ENCODE measurements at places on chromosomes 2 and 18. TPM values are rescaled to one million over a fixed set of nuclear protein-coding genes. Genes with fewer than 3 reads are reported as not detected.

The EFR3B gene
- total RNA-seq = 1.3 TPM

The CNTNAP5 gene
- not detected for total RNA-seq

The CGREF1 gene
- 2.3 TPM for total RNA-seq

The HIBCH gene
- total RNA-seq = 8.6 TPM

The PROM2 gene
- total RNA-seq = 5.1 TPM

The CCDC68 gene
- 2.7 TPM for total RNA-seq

The ATG16L1 gene
- 29.4 TPM for total RNA-seq

- no peak for DNase-seq
Observed at GRCh38 chr2:135620198-135620597, 88.9 kb downstream of the R3HDM1 start.

GRCh38 chr2:39306626-39307025, 62.9 kb upstream of the CDKL4 start:
- no peak for DNase-seq

GRCh38 chr2:70708376-70709199, 59.4 kb downstream of the ADD2 start:
- DNase-seq = no peak

GRCh38 chr18:54358495-54359040, 862 bp downstream of the C18orf54 start:
- no peak for DNase-seq

DNA sequence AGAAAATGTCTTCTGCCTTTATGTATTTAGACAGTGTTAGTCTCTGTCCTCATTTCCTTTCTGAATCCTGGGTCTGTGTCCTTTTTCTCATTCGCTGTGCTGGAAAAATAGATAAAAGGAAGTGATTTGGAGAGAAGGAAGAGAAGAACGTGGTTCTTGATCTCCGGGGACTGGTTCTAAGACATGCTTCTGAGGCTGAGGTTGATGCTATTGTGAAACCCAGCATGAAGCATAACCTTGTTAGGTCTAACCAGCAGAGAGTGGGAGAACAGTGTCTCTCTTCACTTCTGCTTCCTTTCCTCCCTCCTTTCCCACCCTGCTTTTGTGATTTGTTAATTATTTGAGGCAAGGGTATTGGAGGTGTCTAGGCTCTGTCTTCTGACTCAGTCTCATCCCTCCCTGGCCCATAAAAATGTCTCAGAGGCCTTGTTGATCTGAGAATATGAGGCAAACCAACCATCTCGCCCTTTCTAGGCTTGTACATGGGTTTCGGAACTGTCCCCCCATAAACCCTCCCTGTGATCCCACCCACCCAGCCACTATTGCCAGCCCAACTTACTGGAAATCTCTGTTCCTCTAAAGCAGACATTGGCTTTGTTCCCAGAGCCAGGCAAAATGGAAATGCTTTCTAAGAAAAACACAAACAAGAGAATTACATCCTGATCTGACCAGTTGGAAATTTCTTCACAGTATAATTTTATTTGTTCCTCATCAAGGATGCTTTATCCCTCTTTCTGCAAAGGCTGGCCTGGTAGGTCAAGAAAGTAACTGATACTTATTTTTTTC, 360.6 kb upstream of the TNP1 start:
- DNase-seq = no peak

GRCh38 chr2:206361407-206362045, 81.8 kb upstream of the ADAM23 start:
- no peak for DNase-seq

GRCh38 chr2:43224131-43224570, 2.3 kb downstream of the ZFP36L2 start:
- no peak for DNase-seq

GRCh38 chr18:26090130-26091046, at the start of gene SS18:
SS18 (minus strand) TSS chr18:26090613; CDS start chr18:26090569, 44 bp downstream.
- DNase-seq = peak; percentile 33

- no peak for DNase-seq
Observed at GRCh38 chr2:167144179-167144898, 256.1 kb downstream of the XIRP2 start.

GRCh38 chr2:105840933-105841332, 96.2 kb downstream of the NCK2 start:
- no peak for DNase-seq

DNA sequence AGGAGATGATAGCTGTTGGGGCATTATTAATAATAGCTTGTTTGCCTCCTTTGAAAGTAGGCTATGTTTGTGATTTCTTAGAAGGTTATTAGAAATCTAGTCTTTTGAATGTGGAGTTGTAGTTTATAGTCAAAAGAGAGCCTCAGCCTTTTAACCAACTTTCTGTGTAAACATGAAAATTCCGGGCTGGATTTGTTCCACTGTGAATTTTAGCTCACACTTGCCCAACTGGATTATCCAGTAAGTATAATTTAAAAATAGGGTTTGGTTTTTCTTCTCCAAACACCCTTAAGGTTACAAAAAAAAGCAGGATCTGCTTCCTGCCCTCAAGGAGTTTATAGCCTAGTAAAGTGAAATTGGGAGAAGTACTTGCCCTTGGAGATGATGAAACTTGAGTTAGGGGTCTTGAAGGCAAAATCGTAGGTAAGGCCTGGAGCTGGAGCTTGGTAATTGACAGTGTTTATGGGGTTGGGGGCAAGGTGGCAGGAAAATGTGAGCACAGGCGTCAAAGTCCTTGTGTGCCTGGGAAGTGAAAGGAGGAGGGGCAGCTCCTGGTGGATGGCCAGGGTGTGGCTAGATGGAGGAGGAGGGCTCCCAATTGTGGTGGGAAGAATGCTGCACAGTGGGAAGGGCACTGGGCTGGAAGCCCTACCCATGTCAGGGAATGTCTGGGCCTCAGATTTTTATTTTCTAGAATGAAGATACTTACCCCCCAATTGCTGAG, 21.3 kb downstream of the ITGA6 start:
- no peak for DNase-seq

DNA sequence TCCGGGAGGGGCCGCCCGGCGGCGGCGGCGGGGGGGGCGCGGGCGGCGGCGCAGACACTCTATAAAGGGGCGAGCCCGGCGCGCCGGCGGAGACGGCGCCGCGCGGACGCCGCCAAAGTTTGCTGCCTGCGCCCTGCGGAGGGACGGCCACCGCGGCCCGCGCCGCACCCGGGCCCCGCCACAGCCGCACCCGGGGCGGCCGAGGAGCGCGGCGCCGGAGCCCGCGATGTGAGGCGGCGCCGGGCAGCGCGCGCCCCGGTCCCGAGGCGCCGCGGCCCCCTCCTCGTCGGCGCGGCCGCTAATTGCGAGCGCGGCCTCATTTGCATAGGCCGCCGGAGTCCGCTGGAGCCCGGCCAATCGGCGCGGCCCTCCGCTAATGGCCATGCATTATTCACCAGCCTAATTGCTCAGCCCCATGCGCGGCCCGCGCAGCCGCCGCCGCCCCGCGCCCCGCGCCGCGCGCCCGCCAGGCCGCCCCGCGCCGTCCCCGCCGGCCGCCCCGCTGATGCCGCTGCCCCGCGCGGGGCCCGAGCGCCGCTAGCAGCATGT, at the start of gene SALL3:
Gene SALL3, plus strand, starts transcription at position 89 of the 549 bp plus-strand sequence. Its CDS starts 457 bp downstream, at position 546.
- DNase-seq = no peak

DNA sequence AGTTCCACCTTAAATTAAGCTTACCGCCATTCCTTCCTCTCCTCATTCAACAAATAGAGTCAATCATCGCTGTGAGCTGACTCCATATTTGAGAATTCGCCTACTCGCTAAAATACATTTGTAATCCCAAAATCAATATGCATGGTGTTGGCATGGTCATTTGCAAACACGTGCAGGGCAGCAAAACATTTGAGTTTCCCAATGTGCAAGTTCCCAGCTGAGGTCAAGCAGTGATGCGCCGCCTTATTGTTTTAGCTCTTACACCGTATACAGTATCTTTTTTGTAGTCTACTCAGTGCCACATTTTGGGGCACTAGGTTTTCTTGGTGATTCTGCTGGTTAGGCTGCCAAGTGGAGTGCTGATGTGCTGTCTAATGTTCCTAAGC, 73.3 kb upstream of the MGAT4A start:
- DNase-seq = no peak

Measured in epithelial cell of proximal tubule (primary cell).